ENCODE measurements at places on chromosomes 7 and 10. TPM values are rescaled to one million over a fixed set of nuclear protein-coding genes. Genes with fewer than 3 reads are reported as not detected.

The PIK3AP1 gene
- total RNA-seq = 0.49 TPM

The PDE6C gene
- total RNA-seq = not detected

The ERVW-1 gene
- not detected for total RNA-seq

The METTL2B gene
- 40.9 TPM for total RNA-seq

The NPFFR1 gene
- total RNA-seq = not detected

The HTR7 gene
- 13.3 TPM for total RNA-seq

The SPACDR gene
- 1.7 TPM for total RNA-seq

The HELLS gene
- total RNA-seq = 26.4 TPM

The TMEM229A gene
- not detected for total RNA-seq

The GPC2 gene
- total RNA-seq = 530 TPM

The ENO4 gene
- total RNA-seq = 1.3 TPM

The FAM25G gene
- total RNA-seq = not detected

The ZNF862 gene
- 12.9 TPM for total RNA-seq

The MLXIPL gene
- 0.86 TPM for total RNA-seq

The FAM170B gene
- total RNA-seq = not detected

The POM121L12 gene
- total RNA-seq = not detected

The TDRD1 gene
- total RNA-seq = not detected

The PRXL2A gene
- 164 TPM for total RNA-seq

The SEC31B gene
- total RNA-seq = 22.3 TPM

The MRLN gene
- total RNA-seq = not detected

The C7orf33 gene
- total RNA-seq = not detected

The EBF3 gene
- total RNA-seq = 544 TPM

The CYP26C1 gene
- total RNA-seq = 0.10 TPM

The LEP gene
- not detected for total RNA-seq

The IDI1 gene
- total RNA-seq = 103 TPM

The CCDC172 gene
- total RNA-seq = not detected

The TMEM184A gene
- 20.7 TPM for total RNA-seq

The TMEM60 gene
- total RNA-seq = 18.9 TPM

The ZNF735 gene
- not detected for total RNA-seq

The THSD7A gene
- 211 TPM for total RNA-seq

The STAG3 gene
- total RNA-seq = 1.1 TPM

The AMPH gene
- 9.4 TPM for total RNA-seq

The SPDYE5 gene
- total RNA-seq = not detected

The SYT15B gene
- total RNA-seq = not detected

The CCL24 gene
- total RNA-seq = not detected

The SRRM3 gene
- total RNA-seq = 154 TPM

The C10orf143 gene
- total RNA-seq = 0.96 TPM

The AKR1C8 gene
- total RNA-seq = not detected

The SPAM1 gene
- total RNA-seq = not detected

The GIMAP1 gene
- total RNA-seq = not detected

The MSMB gene
- total RNA-seq = not detected

The CTNNA3 gene
- 3.3 TPM for total RNA-seq

The ELMO1 gene
- total RNA-seq = 5.5 TPM

The MSANTD7 gene
- total RNA-seq = 13.7 TPM

The NKX2-3 gene
- total RNA-seq = not detected

The ANKRD7 gene
- total RNA-seq = not detected

The YAE1 gene
- total RNA-seq = 43.6 TPM

Data from glutamatergic neuron (in vitro differentiated cells).